ENCODE measurements at places on chromosomes 7 and 10.
A peak's percentile ranks its signal among the peaks of the same experiment; 100 is the strongest.

GRCh38 chr7:70726951-70727378, 405.0 kb upstream of the GALNT17 start:
- DNase-seq: no peak

DNA sequence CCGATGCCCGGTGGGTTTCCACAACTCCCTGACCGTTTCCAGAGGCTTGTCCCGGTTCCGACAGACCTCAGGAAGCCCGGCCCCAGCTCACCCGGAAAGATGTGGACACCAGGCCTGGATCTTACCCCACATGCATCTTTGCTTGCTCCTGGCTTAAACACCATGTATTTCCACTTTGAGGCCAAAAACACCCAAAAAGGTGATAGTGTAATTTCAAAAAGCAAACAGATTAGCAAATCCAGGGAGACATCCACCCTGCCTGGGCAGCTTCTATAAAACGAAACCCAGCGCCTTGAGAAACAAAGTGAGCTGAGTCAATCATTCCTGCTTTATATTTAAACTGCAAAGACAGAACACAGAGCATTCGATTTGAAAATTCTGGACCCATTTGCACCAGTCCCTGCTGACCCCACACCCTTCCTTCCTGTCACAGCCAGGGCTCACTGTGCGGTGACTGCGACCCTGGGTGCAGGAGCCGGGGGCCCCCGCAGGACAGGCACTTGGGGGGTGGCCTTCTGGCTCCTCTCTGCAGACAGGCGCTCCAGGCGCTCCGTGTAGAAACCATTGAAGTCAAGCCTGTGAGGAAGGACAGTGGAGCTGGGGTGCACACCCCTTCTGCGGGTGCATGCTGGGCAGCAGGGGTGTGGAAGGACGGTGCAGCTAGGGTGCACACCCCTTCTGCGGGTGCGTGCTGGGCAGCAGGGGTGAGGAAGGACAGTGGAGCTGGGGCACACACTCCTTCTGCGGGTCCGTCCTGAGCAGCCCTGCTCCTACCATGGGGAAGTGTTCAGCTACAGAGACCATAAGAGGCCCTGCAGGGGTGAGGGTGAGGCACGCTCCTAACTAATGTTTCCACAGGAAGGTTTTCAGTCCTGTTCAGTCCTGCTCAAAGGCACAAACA, 2.9 kb upstream of the ADAM8 start:
- no peak for DNase-seq

GRCh38 chr10:493391-494148, 195.9 kb downstream of the DIP2C start:
- DNase-seq: no peak

DNA sequence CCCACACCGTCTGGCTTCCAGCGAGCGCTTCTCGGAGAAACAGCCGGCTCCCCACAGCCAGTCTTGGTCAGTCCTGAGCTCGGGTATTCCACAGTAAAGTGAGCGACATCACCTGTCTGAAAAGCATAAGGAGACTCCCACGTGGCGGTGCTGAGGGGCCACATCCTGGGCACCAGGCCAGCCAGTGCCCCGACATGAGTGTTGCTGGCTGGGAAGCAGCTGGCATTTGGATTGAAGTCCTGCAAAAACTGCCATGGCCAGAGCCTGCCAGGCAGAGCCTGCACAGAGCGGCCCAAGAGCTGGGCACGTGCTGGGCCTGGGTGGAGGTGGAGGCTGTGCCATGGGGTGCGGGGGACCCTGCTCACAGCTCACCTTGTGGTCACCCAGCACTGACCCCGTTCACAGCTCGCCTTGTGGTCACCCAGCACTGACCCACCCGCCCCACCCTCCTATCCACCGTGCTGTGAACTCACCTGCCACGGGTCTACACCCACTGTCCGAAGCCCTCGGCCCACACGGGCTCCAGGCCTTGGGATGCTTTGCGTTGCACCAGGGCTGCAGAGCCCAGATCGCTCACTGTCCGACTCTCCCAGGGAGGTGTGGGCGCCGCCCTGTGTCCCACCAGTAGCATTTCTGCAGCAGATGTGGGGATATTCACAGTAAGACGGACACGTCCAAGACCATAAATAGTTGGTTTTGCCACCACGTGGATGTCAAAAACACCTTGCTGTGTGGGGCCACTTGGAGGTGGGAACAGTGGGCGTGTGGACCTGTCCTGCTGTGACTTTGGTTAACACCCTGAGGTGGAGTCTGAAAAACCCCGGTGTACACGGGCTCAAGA, 48.8 kb downstream of the PITRM1 start:
- DNase-seq: no peak

DNA sequence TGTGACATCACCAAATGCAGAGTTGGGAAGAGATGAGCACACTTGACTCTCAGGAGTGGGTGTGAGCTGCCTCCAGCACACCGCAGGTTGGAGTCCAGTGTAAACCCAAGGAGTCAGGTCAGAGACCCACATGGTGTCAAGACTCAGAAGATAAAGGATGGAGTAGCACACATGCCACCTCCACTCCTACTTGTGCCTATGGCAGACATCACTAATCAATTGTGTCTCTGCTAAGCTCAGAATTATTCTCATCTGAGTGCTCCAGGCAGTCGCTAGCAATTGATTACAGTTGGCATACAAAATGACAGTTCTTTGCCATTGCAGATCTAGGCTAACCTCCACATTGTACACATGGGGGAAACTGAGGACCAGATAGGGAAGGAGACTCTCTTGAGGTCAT, 187.1 kb downstream of the RPS24 start:
- no peak for DNase-seq

DNA sequence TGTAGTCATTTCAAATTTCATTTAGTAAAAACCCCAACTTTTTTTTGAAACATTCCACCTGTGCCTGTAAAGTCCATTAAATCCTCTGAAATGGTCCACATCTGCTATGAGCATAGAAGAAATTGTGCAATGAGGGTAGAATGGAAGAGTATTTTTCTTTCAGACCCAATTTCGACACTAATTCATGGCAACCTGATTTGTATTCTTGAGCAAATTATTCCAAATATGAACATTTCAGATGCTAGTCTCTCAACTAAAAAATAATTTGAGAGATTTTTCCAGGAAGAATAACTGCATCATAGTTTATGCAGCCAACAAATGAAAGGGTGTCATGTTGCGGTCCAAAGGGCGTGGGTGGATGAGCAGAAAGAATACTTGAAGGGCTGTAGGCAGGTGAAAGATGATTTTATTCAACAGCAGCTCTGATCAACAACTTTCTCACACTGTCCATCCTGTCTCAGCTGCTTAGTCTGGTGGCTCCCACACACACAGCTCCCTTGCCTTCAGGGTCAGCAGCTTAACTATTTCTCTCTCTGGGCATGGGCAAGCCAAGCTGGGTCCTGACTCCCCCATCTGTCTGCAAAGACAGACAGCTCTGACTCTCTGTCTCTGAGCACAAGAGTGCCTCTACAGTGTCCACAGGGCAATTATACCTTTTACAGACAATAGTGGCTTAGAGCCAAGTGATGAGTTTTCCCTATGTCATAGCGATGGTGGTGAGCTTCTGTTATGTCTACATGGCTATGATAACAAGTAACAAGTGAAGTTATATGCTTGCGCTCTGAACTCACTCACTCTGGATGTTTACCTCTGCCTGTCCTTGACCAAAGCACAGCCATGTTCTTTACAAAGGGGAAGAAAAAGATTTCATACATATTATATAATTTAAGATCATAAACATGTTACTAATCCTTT, 11.5 kb downstream of the STEAP2 start:
- peak; percentile 8 for DNase-seq

- no peak for DNase-seq
These were observed 29.0 kb upstream of the ADAM12 start for GRCh38 chr10:126417220-126417825.

DNA sequence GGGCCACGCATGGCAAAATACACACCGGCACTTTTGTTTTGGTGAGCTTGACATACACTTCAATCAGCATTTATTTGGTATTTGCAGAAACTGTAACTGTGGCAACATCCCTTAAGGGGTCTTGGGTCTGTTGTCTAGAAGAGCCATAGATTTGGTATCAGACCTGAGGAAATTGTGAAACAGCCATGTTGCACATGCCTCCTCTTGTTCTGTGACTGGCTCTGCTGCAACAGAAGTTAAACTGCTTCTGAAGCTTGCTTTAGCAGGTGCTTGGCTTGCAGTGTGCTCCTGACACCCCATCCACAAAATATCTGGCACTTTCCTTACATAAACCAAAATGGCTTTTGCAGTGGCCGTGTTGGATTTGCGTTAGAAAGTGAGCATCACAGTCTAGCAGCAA, 247.3 kb downstream of the GATA3 start:
- no peak for DNase-seq

DNA sequence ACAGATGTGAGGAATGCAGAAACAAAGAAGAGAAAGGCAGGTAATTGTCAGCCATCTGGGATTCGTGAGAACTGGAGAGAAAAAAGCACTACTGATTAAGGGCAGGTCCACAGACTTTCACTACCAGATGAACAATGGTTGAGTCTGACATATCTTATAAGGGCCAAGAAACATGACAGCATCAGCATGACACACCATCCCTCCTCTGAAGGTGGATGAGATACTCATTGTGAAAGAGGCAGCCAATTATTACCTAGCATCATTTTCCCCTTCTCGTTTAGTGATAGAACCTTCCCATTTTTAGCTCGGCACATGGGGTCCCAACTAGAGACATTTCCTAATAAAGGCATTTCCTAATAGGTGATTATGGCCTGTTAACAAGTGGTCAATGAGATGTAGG, 19.2 kb upstream of the MET start:
- no peak for DNase-seq

DNA sequence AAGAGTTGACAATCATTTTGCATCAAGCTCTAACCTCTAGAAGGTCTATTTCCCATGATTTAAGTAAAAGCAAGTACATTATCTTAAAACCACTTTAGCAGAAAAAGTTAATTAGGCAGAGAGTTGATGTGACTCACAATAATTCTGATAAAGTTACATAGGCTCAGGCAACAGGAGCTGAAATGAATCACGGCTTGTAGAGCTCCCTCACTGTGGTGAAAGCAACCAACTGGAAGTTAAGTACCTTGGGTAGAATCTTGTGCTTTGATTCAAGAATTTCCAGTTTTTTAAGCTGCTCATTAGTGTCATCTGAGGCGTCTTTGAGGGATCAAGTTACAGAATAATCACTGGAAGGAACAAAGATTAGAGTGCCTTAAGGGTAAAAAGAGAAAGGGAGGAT, 68.9 kb upstream of the NFE2L3 start:
- peak; percentile 55 for DNase-seq

- DNase-seq: no peak
These were observed 223.8 kb downstream of the USP6NL start for GRCh38 chr10:11387551-11388222.

- no peak for DNase-seq
These were observed 50.5 kb downstream of the SPOCK2 start for GRCh38 chr10:72037811-72038210.

All from neural progenitor cell (in vitro differentiated cells).